ENCODE measurements at places on chromosomes 1 and 21.

- no peak for DNase-seq
Observed at GRCh38 chr21:35027563-35028450, 21.3 kb downstream of the RUNX1 start.

- DNase-seq = no peak
Observed at GRCh38 chr1:35936838-35937237, 5.9 kb downstream of the AGO3 start.

DNA sequence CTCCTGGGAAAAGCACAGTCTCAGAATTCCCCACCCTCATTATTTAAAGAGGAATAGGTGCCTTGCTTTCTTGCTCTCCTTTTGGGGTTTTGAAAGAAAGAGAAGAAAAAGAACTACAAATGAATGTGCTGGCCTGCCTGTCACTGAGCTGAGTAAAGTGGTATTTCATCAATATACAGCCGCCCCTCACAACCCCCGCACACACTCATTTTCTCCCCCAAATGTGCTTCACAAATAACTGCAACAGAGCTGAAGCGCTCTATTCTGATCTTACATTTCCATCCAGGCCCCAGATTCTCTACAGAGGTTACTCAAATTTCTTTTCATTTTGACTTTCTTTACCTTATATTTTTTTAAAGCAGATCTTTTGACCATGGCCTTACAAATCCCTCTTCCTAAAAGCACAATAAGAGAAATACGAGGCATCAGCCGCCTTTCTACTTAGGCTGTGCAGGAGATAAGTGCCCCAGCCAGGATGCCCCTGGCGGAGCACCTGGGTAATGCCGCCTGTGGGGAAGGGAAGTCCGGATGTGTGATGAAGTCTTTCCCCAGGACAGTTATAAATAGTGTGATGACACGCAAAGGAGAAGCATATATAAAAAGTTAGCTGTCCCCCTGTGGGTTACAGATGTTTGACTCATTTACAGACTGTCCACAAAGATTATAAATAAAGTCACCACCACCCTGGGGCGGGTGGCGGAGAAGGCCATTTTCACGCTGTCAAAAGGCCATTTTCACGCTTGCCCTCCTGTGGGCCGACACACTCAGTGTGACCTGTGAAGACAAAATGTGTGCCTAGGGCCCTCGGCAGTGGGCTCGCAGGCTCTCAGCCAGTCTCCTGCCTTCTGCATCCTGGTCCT is 6.5 kb downstream of the KCNN3 start:
- DNase-seq = no peak

DNA sequence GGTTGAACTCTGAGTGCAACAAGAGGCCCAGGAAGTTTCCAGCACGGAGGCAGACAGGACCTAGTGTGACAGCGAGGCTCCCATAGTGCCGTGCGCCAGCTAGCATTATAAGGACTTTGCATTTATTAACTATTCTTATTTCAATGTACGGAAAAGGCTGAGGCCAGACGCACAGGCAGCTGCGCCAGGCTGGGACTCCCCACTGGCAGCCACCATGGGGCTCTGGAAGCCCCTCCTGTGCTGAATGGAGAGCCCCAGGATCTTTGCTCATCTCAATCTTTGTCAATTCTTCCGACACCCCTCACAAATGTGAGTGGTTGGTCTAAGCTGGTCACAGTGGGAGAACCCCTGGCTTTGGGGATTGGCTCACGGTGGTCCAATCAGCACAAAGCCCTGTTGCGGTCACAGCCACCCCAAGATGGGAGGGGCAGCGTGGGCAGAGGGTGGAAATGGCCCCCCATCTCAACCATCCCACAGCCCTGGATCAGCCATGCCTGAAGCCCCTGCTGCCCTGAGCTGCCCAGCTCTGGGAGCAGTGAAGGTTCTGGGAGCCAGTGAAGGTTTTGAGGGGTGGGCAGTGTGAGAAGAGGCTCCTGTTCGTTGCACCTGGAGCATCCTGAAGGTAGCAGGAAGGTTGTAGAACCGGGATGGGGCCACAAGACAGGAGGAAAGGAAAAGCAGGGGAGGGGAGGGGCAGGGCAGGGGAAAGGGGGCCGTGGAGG is 59.5 kb upstream of the ADARB1 start:
- DNase-seq = no peak

- no peak for DNase-seq
Observed at GRCh38 chr1:205766038-205766437, 9.2 kb downstream of the RAB29 start.

GRCh38 chr1:100364697-100365096 is 12.4 kb downstream of the CDC14A start:
- DNase-seq = no peak

DNA sequence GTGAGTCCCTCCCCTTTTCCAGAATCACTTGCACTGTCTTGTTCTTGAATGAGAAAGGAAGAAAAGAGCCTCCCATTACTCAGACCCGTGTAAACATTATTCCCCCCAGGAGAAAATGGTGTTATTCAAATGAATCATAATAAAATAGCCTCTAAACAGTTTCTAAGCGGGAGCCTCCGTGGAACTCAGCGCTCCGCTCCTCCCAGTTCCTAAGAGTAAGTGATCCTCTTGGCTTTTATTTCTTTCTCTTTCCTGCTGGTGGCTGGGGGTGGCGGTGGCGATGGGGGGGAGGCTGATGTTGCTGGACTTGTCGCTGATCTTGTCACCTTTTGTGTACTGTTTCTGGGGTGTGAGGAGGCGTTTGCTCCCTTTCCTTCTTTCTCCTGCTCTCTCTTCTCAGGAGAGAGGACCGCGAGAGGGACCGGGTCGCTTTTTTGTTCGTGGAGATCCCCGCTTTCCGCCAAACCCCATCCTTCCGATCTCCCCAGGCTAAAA is 781 bp downstream of the PROX1 start:
- DNase-seq = no peak

GRCh38 chr1:1806890-1807289 is 28.6 kb upstream of the NADK start:
- no peak for DNase-seq

DNA sequence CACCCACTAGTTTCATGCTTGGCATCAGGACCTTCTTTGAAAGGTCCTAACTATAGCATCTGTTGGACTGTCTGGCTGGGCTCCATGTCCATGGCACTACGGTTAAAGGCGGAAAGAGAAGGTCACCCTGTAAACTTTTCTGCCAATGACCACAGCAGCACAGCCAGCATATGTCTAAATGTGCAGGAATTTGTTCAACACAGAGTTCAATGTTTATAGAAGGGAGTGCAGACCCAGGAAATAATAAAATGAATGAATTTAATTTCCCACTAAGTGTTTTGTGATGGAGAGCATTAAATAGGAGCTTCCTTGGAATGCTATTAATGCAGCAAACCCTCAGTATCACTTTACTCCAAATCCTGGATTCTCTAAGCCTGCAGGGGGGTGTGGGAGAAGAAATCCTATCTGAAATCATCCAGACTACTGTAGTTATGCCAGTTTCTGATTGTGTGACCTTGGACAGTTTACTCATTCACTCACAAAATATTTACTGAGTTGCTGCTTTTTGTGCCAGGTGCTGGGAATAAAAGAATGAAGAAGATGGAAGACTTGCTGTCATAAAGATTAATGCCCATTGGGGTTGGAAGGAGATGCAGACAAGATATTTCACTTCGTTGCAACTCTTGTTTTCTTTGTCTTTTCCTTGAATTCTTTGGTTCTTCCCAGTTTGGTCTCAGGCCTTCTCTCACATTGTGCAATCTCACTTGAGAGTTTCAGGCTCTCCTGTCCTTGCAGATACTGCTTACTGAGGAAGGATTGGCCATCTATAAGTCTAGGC is 195.0 kb downstream of the ROR1 start:
- DNase-seq = no peak

DNA sequence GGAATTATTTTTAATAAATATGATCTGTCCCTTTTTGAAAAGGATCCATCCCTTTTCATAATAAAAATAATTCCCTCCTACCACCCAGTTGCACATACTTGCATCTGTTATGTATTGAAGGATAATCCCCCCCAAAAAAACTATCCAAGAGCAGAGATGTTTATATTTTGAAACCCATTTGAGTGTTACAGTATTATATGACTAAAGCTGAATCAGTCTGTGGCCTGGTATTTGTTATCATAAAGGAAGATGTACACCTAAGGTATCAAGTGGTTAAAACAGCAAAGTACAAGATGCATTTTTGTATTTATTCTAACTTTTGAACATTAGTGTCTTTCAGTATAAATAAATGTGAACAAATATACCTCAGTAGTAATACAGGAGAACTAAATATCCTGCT is 12.7 kb upstream of the TGFB2 start:
- DNase-seq = no peak

DNA sequence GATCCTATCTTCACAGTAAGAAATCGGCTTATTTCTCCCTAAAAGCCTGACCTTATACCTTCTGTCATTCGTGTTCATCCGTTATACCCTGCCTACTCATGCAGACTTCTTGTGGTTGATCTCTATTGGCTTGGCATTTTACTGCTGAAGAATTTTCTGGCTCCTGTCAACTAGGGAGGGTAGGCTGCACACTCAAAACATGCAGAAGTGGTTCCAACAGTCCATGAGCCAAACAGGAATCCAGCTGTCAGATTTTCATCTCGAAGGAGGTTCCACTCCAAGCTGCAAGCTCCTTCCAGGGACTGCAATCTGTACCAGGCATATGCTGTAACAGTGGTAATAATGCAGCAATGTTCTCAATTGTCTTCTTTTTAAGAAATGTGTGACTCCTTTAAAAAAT is 10.1 kb downstream of the DNAJC11 start:
- DNase-seq = no peak

- no peak for DNase-seq
Observed at GRCh38 chr1:3547055-3548005, 64.0 kb downstream of the MEGF6 start.

- DNase-seq = no peak
Observed at GRCh38 chr1:47992720-47993415, 4.3 kb downstream of the TRABD2B start.

DNA sequence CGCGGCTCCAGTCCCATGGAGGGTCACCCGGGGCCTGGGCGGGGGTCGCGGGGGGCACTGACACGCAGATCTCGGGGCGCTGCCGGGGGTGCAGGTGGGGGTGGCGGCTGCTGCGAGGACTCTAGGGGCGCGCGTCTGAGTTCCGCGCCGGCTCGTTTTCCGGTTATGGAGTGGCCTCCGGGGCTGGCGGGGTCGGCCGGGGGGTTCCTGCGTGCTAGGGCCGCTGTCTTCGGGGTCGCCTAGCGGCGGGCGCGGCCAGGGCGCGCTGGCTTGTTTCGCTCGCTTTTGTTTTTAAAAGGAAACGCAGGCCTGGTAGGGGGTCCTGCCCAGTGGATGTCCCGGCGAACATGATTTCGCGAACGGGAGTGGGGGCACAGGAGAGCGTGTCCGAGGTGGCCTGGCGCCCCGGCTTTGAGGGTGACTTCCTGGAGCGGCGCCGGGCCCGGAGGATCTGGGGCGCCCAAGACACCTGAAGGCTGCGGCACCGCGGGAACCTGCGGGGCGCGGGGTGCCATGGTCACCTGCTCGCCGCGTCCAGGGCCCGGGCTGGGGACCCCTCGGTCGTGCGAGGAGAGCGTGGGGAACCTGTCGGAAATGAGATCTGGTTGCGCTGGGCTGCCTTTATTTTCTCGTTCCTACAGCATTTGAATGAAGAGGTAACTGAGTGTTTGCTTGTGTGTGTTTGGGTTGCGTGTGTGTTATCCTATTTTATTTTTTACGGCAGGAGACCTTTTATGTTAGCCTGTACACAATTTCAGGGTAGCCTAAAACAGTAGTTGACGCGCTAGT is 618 bp downstream of the ETS2 start:
- DNase-seq = no peak

- no peak for DNase-seq
Observed at GRCh38 chr1:159214149-159214760, 9.6 kb downstream of the ACKR1 start.

- no peak for DNase-seq
Observed at GRCh38 chr21:16969636-16970035, 543.2 kb upstream of the CXADR start.

- no peak for DNase-seq
Observed at GRCh38 chr1:26706315-26706714, 10.5 kb downstream of the ARID1A start.

DNA sequence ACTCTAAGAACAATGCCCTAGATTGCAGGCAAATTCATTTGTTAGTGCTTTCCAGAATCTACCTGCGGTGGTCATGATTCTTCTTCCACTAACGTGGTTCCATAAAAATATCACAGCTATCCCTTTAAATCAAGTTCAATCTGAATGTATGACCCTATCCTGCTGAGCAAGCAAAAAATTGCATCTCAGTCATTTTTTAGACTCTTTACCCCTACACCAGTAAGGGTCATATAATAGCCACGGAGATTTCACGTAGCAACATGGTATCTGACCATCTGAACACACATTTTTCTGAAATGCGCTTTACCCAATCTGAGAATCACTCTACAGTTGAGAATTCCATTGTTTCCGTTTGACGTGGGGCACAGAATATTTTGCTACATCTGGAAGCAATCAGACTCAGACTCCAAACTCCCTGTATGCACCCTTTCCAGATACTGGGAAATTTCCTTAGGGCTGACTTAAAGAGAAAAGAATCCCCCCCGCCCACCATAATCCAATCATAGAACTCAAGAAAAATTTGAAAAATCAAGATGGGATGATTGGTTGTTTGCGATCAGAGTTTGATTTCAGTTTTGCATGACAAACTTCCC is 699.2 kb upstream of the ZP4 start:
- DNase-seq = no peak

GRCh38 chr1:111864862-111865261 is 109.2 kb downstream of the DDX20 start:
- DNase-seq = no peak

DNA sequence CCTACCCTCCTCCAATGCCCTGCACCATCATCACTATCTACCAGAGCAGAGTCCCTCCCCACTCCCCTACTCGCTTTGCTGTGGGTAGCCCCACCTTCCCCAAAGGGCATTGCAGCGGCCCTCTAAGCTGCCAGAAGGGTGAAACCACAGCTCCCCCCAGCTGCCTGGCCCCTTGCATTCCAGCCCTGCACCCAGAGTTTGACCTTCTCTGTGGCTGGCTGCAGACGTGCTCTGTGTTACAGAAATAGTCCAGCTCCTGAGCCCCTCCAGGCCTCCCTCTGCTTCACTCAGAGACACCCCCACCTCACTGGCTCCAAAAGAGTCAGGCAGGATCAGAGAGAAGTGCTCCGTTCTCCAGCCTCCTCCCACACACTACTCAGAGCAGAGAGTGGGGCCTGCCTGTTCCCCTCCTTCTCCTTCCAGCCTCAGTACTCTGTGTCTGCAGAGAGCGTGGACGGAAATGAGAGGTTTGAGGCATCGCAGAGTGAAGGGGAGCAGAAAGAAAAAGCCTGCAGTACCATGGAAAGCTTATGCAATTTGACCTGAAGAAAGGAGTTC is 63.2 kb downstream of the PLEKHA6 start:
- DNase-seq = no peak

DNA sequence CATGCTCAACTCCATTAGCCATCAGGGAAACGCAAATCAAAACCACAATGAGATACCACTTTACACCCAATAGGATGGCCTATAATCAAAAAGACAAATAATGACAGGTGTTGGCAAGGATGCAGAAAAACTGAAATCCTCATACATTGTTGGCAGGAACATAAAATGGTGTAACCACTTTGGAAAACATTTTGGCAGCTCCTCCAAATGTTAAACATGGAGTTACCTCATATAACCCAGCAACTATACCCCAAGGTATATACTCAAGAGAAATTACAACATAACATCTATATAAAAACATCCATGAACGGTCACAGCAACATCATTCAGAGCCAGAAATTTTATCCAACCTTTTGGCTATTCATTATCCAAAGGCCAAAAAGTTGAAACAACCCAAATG is 11.6 kb downstream of the EIF4G3 start:
- DNase-seq = no peak

- no peak for DNase-seq
Observed at GRCh38 chr1:84711121-84711520, 20.9 kb upstream of the SSX2IP start.

- no peak for DNase-seq
Observed at GRCh38 chr1:10507111-10507879, 32.5 kb downstream of the PEX14 start.
